ENCODE measurements at places on chromosomes 1 and 21.
A peak's percentile ranks its signal among the peaks of the same experiment; 100 is the strongest.

DNA sequence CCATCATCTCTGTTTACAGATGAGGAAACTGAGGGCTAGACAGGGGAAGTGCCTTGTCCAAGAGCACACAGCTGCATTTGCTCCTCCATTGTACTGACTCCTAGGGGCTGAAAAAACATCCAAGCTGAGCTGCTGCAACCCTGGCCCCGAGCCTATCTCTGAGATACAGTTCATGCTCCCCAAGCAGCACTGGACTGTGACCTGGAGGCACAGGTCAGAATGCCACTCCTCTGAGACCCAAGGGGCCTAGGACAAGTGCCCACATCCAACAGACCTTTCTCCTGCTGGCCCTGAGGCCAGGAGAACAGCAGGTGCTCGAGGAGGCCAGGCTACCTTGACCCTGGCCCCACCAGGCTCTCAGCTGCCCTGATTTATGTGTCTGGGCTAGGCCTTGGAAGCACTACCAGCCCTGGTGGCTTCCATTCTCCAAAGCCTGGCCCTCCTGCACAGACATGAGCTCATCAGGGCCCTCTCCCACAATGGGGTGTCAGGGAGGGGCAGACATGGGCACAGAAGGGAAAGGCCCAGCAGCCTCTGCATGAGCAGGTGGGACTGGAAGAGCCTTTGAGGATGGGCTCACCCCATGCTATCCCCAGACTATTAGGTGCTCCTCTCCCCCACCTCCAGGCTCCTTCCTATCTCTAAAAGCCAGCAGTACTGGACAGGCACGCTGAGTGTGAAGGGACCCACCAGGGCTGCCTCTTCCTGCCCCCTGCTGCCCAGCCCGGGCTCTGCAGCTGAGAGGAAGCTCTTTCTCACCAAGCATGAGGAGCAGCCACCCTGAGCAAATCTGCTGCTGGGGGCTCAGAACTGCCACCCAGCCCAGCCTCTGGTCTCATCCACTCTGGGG is 18.8 kb downstream of the ADGRB2 start:
- peak; percentile 66 for DNase-seq

DNA sequence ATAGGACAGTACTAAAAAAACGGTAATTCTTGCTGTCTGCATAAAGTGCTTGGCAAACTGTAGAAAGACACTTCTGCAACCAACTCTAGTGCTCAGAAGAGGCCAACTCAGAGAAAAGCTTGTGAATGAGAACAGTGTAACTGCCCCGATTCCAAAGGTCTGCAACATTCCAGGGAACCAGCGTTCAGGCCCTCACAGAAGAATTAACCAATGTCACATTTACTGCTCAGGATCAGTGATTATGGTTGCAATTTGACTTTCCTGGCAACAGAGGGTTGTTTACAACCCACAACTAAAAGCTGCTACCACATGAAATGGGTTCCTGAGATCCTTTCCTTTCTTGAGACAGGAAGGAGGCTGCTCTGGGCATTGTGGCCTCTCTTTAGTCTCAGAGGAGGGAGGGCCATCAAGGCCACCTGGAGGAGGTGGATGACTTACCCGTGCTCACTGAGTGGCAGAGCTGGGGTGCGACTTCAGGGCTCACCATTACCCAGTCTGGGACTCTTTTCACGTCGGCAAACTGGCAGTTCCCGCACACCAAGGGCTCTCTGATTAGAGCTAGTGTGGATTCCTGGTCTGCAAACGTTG is 15.3 kb downstream of the SRSF4 start:
- DNase-seq, result no peak

DNA sequence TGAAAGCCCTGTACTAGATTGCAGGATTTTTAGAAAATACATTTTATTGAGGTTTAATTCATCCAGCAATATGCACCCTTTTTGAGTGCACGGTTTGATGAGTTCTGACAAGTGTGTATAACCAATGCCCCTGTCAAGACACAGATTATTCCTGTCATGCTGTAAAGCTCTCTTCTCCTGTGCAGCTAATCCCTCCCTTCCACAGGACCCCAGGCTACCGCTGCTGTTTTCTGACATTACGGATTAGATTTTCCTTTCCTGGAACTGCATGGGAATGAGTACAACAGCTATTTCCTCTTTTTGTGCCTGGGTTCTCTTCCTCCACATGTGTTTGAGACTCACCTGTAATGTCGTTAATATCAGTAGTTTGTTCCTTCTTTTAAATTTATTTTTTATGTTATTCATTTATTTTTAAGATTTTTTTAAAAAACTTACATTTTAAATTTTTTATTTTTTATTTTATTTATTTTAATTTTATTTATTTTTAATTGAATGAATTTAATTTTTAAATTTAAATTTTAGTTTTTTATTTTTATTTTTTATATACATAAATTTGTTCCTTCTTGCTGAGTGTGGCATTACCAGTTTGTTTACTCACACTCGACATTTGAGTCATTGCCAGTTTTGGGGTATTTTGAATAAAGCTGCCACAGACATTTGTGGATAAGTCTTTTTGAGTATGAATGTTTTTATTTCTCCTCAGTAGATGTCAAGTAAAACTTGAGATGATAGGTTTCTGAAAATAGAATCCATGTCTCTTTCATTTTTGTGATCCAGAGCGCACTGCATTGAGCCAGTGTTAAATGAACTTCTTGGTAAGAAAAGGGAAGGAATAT is 79.0 kb upstream of the B3GALT5 start:
- DNase-seq, result no peak

- no peak for DNase-seq
These were observed 2.0 kb downstream of the TMEM63A start for GRCh38 chr1:225880222-225880588.

DNA sequence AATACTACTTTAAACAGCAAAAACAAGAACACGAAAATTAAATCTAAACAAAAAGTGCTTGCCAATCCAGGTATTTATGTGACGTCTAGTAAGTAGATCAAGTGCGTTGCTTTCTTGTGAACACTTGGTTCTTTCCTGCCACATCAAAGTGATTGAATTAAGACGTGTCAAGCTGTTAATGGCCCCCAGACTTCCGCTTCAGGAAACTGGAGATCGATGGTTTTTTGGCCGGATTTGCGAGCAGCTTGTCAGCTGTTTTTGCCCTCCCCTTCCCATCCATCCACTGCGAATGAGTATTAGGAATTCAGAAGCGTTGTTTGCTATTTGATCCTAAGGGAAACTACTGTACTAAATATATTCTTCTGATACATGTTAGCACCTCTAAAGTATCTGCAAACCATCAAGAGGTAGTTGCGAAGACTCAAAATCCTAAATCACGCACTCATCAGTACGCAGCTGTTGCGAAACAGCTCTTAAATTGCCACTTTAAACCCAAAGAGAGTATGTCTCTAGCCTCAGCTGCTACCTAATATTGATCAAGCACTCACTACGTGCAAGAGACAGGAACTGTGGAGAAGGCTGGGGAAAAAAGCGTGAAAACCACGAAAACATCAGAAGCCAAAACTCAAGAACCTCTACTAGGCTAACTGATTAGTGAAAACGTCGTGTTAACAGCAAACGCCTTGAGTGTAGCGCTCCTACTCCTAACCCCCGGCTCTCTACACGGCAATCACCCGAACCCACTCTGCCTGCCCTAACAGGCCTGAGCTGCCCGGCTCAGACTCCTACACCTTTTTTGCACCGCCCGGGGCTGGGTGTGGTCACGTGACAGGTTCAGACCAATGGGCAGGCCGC is 473 bp upstream of the BRDT start:
- no peak for DNase-seq

DNA sequence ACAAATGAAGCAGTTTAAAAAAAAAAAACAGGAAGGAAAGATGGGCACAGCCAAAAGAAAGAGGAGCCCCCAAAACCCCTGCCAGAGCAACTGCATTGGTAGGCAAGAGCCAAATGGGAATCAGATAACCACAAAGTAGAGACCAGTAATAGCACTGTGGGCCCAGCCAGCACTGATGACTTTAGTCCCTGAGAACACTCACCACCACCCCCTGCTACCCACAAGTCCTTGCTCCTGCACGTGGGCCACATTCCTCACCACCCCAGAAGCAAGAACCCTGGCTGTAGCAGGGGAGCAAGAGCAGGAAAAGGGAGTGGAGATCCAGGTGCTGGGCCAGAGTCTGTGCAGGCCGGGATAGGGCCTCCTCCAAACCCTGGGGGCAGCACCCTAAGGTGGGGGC is 86.1 kb downstream of the RRAGC start:
- no peak for DNase-seq

GRCh38 chr1:209162651-209163050 is 420.9 kb upstream of the CAMK1G start:
- no peak for DNase-seq

GRCh38 chr21:45596704-45597318 is 46.7 kb upstream of the PCBP3 start:
- DNase-seq, result peak; percentile 42

- peak; percentile 91 for DNase-seq
These were observed 302.7 kb downstream of the DISC1 start for GRCh38 chr1:231929311-231929710.

GRCh38 chr1:235679644-235680043 is 30.1 kb upstream of the GNG4 start:
- no peak for DNase-seq

- peak; percentile 59 for DNase-seq
These were observed 13.8 kb upstream of the SEC16B start for GRCh38 chr1:177983482-177984135.

DNA sequence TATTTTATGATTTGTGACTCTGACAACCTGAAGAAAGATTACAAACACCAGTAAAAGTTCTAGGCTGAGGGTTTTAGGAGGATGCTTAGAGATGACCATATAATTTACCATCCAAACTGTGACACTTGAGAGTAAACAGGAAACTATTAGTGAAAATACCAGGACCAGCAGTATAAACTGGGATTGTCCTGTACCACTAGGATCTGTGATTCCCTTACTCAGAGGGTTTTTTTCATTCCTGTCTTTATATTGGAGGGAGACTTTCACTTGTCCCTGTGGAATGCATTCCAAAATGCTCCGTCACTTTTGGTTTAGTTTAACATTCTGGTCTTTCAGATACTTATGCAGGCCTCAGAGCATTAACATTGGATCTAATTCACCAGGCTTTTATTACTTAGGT is 482.9 kb downstream of the PTBP2 start:
- peak; percentile 91 for DNase-seq

DNA sequence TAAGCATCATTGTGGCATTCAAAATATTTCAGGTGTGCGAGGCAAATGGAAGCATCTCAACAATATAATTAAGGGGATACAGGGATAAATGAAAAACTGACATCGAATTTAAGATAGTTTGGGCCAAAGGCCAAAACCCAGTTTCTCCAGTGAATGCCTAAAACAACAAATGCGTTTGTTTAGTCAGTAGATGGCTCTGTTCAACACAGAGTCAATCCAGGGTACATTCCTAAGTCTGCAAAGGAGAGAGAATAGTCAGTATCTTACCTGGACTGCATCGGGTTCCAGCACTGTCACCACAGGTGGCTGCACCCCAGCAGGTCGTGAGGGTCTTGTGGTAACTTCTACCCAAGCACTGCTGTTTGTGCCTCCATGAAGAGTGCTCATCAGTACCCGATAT is 321.1 kb downstream of the KCTD3 start:
- no peak for DNase-seq

DNA sequence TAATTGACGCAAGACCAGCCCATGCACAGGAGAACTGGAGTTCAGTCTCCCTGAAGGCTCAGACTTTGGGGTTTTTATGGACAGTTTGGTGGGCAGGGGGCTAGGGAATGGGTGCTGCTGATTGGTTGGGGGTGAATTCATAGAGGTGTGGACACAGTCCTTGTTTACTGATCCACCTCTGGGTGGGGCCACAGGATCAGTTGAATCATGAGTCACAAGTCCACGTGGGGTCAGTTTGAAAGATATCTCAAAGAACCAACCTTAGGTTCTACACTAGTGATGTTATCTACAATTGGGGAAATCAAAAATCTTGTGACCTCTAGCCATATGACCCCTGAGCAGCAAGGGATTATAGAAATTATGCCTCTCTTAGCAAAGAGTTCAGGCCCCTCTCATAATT is 127.9 kb upstream of the L1TD1 start:
- DNase-seq, result no peak

GRCh38 chr21:28256837-28257236 is 735.8 kb downstream of the LTN1 start:
- no peak for DNase-seq

DNA sequence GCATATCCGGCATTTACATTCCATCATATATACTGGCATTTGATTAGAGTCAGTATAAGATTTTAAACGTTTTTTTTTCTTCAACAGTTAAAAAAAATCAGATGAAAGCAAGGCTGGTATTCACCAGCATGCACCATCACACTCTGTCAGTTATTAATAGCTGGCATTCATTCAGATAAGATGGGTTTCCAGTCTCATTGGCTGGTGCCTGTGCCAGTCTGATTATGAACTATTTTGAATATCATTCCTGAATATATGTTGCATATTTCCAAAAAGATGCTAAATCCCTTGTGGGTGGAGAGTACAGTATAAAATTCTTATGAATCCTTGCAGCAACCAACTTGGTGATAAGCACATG is 211.7 kb downstream of the GPATCH2 start:
- DNase-seq, result no peak

- no peak for DNase-seq
These were observed 685.3 kb upstream of the ADGRL2 start for GRCh38 chr1:81115422-81115821.

DNA sequence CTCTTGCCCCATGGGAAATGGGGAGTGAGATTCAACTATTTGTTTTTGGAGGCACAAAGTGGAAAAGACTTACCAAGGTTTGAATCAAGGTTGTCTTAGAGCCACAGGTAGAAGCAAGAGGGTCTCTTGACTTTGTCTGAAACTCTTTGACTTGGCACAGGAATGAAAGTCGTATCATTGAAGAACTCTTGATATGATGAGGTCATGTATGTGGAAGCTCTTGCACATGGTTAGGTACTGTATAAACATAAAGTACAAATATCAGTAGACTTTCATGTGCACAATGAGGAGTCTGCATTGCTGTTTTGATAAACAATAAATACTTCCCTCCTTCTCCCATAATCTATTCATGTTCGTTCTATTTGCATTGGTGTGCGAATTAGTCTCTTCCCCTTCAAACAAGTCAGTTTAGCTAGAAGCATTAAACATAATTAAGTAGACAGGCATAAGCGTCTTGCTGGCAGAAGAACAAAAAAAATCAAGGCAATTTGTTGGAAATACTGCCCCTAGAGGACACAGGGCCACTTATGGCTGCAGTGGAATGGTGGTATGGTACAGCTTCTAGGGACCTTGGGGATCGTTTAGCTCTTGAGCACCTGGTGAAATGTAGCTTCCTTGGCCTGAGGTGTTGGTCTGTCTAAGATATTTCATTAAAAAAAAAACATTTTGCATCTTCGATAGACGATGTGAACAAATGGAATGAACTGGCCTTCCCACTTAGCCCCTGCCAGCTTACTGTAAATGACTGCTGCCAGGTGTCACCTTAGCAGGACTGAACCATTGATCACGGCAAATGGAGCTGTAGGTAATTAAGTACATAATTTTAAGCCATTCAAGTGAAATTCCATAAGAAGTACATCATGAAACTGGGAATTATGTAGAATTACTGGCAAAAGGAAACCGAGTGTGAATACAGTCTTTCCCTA is 218.0 kb upstream of the GALNT2 start:
- peak; percentile 12 for DNase-seq

- DNase-seq, result no peak
These were observed 65.2 kb upstream of the TNR start for GRCh38 chr1:175808573-175808972.
